ENCODE measurements at places on chromosomes 6 and 20. TPM values are rescaled to one million over a fixed set of nuclear protein-coding genes. Genes with fewer than 3 reads are reported as not detected.

Gene PXMP4
- total RNA-seq, result 8.9 TPM

Gene SYCP2
- total RNA-seq, result 2.7 TPM

Gene DPPA5
- not detected for total RNA-seq

Gene FAM217B
- 6.0 TPM for total RNA-seq

Gene TSBP1
- not detected for total RNA-seq

Gene DUSP15
- total RNA-seq, result 1.6 TPM

Data from articular chondrocyte of knee joint (primary cell).